NCI-H1436 treated with DMSO at 0.1 percent for 48 hours (cell line): ENCODE measurements at places on chromosomes 16 and 17.
A peak's percentile ranks its signal among the peaks of the same experiment; 100 is the strongest.

DNA sequence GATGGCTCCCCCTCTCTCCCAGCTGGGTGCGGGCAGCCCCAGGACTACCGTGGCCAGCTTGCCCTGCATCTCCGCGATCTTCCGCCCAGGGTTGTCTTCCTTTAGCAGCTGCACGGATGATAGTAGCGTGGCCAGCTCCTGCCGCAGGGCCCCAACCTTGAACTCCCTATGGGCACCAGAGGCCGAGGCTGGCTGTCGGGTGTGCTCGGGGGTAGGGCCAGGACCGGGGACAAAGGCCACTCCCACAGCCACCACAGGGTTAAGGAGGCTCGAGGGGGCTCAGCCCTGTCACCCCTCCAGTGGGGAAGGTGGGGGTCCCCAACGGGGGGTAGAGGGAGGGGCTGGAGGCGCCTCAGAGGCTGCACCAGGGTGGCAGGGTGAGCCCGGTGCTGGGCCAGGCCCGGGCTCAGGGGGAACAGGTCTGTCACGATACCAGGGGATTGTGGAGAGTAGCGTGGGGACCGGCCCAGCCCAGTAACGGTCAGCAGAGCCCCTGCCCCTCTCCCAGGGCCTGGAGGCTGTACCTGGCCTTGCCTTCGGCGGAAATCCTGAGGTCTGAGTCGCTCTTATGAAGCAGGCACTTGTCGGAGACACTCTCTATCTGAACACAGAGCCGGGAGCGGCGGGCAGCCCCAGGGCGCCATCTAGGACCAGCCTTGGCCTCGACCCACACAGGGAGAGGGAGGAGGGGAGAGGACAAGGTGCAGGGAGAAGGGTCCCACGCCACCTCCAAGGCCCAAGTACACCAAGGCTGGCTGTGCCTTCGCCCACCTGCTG lies 5.2 kb downstream of the PERCC1 start:
- DNase-seq, result no peak

- no peak for DNase-seq
Observed at GRCh38 chr16:4401094-4401501, 15.3 kb downstream of the CORO7 start.

- no peak for DNase-seq
Observed at GRCh38 chr17:45353043-45353442, 36.2 kb upstream of the MAP3K14 start.

- no peak for DNase-seq
Observed at GRCh38 chr16:65121870-65122723, at the start of gene CDH11. Gene CDH11 (minus strand): TSS chr16:65122063. CDS start chr16:65004869, 117,194 bp downstream.

DNA sequence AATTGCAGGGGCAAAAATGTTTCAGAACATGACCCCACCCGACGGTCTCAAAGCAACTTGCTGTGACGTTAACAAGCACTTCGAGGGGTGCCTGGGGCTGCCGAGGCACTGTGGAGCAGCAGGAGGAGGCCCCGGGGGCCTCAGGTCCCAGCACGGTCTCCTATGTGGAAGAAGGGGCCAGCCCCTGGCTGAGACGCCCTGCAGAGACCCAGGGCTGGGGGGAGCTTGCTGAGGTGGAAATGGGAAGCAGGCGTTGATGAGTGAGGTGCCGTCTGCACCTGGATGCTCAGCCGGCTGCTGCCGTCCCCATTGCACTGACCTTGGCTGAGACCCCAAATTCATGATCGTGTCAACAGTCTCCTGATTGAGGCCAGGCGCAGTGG lies 46.5 kb downstream of the NT5M start:
- no peak for DNase-seq

- DNase-seq, result peak; percentile 6
Observed at GRCh38 chr17:41547921-41548843, 20.1 kb upstream of the KRT19 start.

- no peak for DNase-seq
Observed at GRCh38 chr17:81422776-81423697, 27.8 kb downstream of the BAHCC1 start.

DNA sequence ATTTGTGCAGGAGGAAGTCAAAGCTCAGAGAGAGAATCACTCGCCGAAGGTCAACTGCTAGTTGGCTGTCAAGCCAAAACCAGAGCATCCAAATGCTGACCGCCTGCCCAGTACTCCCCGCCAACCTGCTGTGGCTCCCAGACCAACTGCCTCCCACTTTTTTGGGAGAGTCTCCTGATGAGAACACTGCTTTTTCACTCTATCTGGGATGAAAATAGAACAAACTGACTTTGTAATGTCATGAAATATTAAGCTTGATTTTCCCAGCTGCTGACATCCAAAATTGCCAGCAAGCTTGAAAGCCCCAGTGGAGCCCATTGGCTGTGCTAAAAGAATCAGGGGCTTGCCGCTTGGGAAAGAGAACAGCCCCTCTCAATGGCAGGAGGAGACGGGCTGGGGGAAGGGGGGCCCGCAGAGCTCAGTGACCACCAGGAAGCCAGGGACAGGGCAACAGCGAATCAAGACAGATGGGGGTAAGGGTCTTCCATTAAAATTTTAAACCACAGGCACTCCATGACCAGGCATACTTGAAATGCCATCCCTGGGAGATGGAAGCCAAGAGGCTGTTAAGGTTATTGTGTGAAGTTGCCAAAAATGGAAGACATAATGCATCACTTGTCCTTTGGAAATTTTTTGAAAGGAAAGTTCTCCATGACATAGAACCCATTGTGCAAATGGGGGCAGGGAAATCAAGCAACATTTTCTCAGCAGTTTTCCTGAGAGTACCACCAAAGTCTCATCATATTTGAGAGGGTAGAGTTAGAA lies 125.7 kb upstream of the CDH5 start:
- DNase-seq, result no peak

GRCh38 chr16:53821487-53821886 lies 117.5 kb downstream of the FTO start:
- DNase-seq, result no peak

DNA sequence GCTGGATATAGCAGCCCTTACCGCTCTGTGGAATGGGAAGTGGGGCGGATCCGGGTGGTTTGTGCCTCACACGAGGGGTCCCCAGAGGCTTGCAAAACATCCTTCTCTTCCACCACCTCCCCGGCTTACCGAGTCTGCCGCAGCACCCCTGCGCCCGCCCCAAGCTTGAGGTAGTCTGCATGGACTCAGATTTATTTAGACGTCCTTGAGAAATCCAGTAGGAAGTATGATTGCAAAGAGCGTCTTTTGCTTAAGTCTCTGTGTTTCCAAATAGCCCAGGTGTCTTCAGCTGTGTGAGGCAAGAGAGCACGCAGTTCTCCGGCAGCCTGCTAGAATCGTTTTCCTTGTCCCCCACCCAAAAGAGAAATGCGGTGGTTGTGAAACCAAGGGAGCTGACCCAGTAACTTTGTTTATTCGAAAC lies 2.4 kb downstream of the KIAA0513 start:
- DNase-seq, result no peak

- DNase-seq, result no peak
Observed at GRCh38 chr16:12386192-12386591, 409.7 kb downstream of the SNX29 start.

DNA sequence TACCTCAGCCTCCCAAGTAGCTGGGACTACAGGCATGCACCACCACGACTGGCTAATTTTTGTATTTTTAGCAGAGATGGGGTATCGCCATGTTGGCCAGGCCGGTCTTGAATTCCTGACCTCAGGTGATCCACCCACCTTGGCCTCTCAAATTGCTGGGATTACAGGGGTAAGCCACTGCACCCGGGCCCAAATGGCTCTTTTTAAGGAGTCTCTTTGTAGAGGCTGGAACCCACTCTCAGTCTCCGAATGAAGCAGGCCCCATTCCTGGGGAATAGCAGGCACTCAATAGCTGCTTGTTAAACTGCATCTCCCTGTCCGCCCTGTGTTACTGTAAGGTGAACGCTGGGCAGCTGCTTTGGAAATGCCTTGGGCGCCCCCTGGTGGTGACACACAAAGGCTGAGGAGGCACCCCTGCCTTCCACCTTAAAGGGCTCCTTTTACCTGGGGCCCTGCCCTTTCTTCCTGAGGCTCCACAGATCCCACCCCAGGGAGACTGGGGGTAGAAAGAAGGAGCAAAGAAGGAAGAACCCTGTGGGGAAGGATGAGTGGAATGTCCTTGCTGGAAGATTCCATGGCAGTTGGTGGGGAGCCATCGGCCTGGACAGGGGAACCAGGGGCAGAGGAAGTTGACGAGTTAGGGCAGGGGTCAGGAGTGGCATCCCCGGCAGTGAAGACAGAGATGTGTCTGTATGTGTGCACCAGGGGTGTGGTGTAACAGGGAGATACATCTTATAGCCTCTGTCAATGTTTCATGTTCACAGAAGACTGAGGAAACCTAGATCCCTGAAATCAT lies 6.1 kb upstream of the SP2 start:
- DNase-seq, result peak; percentile 64

- no peak for DNase-seq
Observed at GRCh38 chr16:88467541-88467944, 14.5 kb downstream of the ZFPM1 start.

DNA sequence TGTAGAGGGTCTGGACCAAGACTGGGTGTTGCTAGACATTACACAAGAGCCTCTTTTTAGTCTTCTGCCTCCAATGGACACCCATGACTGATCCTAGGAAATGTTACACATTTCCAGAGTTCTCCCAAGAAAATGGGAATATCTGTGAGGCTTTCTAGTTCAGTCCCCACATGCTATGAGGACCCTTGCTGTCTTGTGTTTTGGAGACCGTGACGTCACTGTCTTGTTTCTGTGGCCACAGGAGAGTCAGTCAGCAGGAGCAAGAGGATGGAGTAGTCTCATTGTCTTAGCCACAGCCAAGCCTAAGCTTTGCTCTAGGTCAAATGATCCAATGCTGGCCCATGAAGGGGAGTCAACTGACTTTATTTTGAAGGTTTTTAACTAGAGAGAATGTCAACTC lies 820.1 kb upstream of the RBFOX1 start:
- DNase-seq, result no peak

- no peak for DNase-seq
Observed at GRCh38 chr17:75632863-75633485, at the start of gene SMIM5. Gene SMIM5 (plus strand): TSS chr17:75633434. CDS start chr17:75640202, 6,768 bp downstream.
